ENCODE measurements at places on chromosomes 12 and 14. TPM values are rescaled to one million over a fixed set of nuclear protein-coding genes. Genes with fewer than 3 reads are reported as not detected.

DNA sequence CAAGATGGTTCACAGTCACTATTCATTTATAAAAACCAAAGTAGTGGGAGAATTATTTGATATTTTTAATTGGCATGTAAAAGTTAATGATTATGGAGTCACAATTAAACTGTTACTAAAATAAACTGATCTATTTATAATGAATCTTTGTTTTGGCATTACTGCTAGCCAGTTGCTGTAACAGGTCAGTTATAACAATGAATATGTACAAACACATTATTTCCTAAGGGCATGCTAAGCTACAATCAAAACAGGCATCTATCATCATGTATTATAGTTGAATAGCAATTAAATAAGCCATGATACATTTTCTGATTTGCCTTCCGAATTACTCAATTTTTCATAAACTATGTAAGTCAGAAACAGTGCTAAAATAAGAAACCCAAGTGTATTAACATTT, 518.3 kb downstream of the SLC16A7 start:
- DNase-seq, result no peak

GRCh38 chr14:95235351-95235750, 78.0 kb upstream of the DICER1 start:
- no peak for DNase-seq

- no peak for DNase-seq
Measured at GRCh38 chr14:65821224-65821753, 408.8 kb downstream of the FUT8 start.

DNA sequence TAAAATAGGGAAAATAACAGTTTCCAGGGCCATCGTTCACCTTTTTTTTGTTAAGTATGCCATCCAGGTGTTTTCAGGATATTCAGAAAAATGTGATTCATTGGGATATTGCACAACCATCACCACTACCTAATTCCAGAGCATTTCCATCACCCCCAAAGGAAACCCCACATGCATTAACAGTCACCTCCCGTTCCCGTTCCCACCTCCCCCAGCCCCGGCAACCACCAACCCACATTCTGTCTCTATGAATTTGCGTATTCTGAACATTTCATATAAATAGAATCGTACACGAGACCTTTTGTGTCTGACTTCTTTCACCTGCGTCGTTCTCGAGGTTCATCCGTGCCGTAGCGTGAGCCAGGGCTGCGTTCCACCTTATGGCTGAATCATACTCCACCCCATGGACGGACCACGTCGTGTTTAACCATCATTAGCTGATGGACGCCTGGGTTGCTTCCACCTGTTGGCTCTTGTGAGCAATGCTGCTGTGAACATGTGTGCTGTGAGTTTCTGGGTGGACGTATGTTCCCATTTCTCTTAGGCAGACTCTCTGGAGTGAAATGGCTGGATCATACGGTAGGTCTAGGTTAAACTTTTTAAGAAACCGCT, 51.0 kb upstream of the NCOR2 start:
- no peak for DNase-seq

CNIH1 gene
- total RNA-seq, result 90.8 TPM

DNA sequence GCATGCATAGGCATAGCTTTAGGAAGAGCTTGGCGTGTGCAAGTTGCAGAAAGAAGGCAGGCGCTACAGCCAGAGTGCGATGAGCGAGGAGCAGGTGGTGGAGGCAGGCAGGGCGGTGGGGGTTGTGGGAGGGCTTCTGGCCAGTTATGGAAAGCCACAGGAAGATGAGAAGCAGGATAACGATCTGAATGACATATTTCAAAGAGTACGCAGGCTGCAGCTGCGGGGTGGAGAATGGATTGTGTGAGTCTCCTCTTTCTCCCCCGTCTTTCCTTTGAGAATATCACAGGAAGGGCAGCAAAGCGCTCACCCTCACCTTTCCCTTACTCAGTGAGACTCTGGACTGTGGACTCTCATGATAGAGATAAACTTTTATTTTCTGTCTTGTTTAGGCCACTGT, 48.7 kb upstream of the PLXNC1 start:
- DNase-seq, result no peak

DNA sequence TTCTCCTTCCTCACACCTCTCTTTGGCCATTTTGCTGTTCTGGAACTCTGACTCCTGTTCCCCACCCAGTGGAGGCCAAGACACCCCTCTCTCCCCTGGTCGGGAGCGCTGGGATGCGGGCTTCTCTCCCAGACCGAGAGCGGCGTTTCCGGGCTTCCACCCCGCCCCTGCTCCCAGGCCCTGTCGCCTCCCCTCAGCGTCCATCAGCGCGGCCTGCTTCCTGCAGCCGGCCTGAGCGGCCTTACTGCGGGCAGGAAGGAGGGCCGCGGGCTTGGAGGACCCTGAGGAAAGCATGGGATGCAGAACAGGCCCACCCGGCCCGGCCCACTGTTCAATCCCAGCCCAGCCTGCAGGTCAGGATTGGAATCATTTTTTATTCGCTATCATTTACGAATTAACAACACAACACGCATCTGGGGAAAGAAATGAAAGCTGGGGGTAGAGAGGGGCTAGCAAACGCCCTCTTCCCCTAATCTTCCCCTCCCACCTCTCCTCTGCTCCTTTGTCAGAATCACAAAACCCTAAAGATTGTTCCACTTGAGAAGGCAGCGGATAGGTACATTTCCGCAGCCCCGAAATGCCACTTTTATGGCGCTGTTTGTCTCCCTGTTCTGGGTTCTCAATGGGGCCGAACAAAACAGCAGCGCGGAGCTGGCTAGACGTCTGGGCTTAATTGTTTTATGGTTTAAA, 3.8 kb upstream of the HOXC8 start:
- DNase-seq, result peak; percentile 60

- no peak for DNase-seq
Measured at GRCh38 chr12:62963486-62964041, 28.6 kb upstream of the PPM1H start.

GRCh38 chr12:122201381-122201780, 2.1 kb upstream of the B3GNT4 start:
- no peak for DNase-seq

CYP27B1 gene
- 3.2 TPM for total RNA-seq

- DNase-seq, result no peak
Measured at GRCh38 chr12:65200007-65200665, 30.8 kb downstream of the LEMD3 start.

GRCh38 chr12:93536111-93536765, 36.2 kb upstream of the SOCS2 start:
- DNase-seq, result no peak

TMBIM4 gene
- total RNA-seq, result 41.9 TPM

GRCh38 chr12:104704224-104704779, 247.6 kb downstream of the CHST11 start:
- peak; percentile 45 for DNase-seq

DNA sequence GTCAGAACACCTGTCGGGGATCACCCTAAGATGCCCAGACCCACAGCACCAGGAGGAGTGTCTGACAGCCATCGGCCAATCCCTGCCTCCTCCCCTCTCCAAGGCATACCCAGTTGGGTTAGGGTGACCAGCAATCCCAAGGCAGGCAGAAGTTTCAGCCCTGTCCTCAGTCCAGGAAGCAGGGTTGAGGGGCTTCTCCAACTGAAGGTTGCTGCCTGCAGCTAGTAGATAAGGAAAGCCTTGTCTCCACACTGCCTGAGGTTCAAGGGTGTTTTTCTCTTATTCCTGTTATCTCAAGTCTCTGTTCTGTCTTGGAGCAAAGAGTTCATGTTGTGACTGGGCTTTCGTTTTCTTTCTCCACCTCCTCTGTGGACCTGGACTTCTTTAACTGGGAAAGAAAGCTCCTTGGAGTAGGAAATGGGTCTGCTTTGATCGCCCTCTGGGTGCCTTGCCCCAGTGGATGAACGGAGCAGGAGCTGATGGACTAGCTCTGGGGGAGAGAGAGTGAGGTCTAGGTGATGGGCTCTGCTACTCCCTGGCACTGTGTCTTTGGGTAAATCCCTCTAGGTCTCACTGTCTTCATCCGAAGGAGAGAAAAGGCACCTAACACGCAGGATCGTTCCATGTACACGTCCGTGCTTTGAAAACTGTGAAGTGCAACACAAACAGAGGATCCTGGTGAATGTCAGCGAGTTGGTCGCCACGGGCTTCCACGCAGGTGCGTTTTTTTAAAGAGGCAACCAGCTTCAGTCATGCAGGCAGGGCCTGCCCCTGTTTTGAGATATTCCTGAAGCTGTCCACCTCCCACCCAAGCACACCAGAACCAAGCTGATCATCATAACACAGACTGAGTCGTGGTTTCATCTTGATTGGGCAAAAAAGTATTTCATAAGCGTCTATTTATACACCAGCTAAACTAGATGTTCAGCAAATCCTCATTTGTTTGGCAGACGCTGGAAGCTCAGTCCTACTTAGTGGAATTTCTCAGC, 52.5 kb upstream of the FOXN3 start:
- no peak for DNase-seq

CMA1 gene
- total RNA-seq, result not detected

GRCh38 chr14:63642229-63642611, 549 bp upstream of the WDR89 start:
- peak; percentile 65 for DNase-seq

- DNase-seq, result no peak
Measured at GRCh38 chr12:21583587-21583986, 21.1 kb downstream of the GYS2 start.

PTPN6 gene
- total RNA-seq, result 34.5 TPM

DNA sequence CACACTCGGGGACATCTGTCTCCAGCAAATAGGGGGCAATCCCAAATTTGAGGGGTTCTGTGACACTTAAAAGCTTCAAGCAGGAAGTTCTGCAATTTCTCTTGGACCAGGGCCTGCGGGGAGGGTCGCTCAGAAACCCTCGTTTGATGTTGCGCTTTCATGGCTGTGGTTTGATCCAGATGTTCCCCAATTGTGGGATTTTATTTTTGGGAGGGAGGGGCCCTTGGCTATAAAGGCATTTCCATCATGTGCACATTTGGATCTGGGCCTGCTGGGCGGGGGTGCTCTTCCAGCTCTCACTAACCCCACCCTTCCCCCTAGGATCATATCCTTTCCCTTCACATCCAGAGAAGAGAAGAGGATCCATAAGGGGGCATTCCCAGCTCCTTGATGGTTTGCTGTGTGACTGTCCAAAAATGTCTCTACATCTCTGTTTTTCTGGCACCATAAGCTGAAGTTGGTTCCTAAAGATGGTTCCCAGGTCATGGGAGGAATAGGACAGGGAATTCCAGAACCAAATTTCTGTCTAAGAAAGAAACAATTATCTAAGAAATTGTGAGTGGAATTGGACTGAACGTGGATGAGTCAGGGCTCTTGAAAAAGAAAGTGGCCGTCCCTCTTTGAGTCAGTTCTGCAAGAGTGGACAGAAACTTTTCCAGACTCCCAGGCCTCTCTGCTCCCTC, 47.2 kb downstream of the SMUG1 start:
- no peak for DNase-seq

DNA sequence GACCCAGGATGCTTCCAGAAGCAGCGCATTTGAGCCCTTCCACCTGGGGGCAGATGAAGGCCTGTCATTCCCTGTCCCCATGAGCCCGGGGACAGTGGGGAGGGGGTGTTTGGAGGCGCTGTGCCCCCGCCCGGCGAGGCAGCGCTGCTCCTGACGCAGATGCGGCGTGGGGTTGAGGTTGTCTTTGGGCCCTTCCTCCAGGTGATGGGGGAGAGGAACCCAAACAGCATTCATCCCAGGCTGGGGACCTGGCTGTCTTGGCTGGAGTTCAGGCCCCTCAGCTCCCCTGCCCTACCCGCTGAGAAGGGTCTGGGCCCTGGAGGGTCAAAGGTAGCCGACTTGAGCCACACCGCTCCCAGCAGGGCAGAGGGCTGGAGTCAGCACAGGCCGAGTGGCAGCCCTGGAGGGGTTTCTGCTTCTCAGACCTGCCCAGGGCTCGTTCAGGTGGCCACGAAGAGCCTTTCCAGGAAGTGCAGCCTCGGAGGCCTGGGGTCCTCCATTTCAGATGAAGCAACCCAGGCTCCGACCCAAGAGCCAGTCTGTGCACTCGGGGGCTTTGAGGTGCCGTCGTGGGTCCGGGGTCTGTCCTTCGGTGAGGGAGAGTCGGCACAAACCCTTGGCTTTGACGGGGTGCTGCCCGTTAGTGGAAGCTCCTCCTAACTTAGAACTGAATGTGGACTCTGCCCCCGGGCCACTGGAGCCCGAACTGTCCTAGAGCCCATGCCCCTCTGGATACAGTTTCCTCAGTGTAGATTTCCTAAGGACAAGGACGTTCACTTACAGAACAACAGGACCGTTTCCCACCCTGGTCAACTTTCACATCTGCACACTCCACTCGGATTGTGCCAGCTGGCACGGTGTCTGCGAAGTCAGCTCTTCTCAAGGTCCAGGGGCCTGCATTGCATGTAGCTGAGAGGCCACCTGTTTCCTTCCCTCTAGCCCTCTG, 16.1 kb downstream of the ACADS start:
- no peak for DNase-seq

DNA sequence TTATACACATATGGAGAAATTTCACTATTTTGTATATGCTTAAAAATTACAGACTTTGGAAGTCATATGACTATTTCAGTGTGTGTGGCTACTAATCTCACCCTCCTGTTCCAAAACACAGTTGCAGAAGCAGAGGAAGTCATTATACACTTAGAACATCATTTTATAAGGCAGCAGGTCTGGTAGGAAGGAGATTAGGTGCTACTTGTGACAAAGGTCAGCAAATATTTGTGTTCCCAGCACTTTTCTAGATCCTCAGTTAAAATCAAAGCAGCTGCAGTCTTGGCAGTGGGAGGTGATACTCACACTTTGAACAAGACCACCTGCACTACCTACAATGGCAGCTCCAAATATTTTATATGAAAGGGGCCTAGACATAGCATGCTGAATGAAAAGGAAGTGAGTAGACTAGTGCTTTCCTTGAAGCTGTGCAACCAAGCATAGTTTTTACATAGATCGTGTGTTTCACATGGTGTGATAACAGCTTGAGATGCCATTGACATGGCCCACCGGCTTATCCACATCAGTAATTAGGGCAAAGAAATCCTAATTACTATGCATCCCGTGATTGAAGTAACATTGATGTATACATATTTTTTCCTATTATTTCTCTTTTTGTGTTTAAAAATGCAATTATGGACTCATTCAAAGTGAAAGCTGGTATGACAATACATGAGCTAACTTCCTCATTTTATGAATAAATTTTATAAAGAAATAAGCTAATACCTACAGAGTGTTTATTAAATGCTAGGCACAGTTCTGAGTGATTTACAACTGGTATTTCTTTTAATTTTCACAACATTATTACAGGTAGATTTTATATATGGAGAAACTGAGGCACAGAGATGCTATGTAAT, 5.3 kb downstream of the GYS2 start:
- no peak for DNase-seq

Measured in WTC11 (cell line).